ENCODE measurements at places on chromosomes 2 and 18. TPM values are rescaled to one million over a fixed set of nuclear protein-coding genes. Genes with fewer than 3 reads are reported as not detected.

The MTLN gene
- total RNA-seq = 47.8 TPM

The SPATA3 gene
- total RNA-seq = not detected

The SCN9A gene
- 0.78 TPM for total RNA-seq

The DSG3 gene
- under 0.01 TPM for total RNA-seq

The PCGF1 gene
- 16.2 TPM for total RNA-seq

The SLC19A3 gene
- total RNA-seq = 1.4 TPM

The VSNL1 gene
- 0.20 TPM for total RNA-seq

The TOGARAM2 gene
- total RNA-seq = 0.37 TPM

The CHRND gene
- total RNA-seq = not detected

The TMEM182 gene
- 0.73 TPM for total RNA-seq

The ONECUT2 gene
- under 0.01 TPM for total RNA-seq

The NHEJ1 gene
- 21.3 TPM for total RNA-seq
